ENCODE measurements at places on chromosomes 2 and 18.

DNA sequence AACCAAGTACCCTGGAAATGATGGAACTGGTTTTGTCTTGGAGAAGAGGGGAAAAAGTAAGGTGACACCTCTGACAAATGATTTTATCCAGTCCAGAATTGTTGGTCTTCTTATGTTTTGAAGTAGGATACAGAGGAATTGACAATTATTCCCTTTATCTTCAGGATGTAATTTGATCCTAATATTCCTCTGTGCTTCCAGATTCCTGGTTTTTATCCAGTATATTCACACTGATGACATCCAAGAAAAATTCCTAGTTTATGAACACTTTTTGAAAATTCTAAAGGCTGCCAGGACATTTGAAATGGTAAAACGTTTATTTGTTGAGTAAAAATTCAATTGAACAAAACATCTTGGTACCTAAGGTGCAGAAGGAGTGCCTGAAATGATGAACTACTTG, 22.2 kb upstream of the ETAA1 start:
- DNase-seq = no peak

DNA sequence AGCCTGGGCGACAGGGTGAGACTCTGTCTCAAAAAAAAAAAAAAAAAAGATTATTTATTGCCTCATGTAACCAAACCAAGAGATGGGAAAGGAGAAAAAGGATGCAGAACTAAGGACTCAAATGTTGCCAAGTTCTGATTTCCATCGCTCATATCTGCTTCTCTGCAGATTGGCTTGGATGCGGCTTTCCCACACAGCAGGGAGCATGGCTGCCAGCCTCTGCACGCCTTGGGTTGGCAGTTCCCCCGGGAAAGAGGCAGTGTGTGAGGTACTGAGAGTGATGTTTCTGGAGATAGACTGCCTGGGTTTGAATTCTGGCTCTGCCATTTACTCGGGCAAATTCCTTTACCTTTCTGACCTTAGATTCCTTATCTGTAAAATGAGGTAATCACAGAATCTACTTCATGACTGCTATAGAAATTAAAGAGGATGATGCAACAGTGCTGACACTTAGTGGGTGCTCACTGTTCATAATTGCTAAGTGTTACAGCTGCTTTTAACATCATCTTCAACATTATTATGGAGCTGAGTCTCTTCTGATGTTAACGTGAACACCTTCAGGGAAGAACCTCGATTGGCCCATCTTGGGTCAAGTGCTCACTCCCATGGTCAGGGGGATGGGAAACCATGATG, 68.8 kb downstream of the ACAA2 start:
- no peak for DNase-seq

DNA sequence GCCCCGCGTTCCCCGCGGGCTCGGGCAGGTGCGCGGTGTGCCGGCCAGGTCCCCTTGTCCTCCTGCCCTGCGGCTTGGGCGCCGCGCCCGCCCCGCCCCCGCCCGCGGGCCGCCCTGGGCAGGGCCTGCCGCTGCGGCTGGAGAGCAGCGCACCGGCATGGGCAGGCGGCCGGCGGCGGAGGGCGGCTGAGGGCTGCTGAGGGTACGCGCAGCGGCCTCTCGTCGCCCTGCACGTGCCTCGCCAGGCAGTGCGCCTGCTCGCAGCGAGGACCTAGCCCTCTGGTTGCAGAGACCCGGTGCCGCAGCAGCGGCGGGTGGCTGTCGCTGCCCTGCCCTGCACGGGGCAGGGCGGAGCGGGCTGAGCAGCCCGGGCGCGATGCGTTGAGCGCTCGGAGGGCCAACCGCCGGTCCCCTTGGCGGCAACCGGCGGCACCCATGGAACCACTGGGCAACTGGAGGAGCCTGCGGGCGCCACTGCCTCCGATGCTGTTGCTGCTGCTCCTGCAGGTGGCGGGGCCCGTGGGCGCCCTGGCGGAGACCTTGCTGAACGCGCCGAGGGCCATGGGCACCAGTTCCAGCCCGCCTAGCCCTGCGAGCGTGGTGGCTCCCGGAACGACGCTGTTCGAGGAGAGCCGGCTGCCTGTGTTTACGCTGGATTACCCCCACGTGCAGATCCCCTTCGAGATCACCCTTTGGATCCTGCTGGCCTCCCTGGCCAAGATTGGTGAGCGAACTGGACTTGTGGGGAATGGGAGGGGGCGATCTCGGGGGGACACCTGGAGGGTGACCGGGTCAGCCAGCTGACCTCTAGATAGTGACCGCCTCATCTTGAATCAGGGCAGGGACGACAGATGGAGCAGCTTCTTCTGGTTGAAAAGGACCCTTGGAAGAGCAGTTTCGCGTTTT, at the start of gene SLC9A2:
SLC9A2 (plus strand) TSS at position 140 of the 906 bp plus-strand sequence; CDS start at position 436, 296 bp downstream.
- peak; percentile 89 for DNase-seq

- DNase-seq = no peak
These were observed 133.1 kb upstream of the CTAGE1 start for GRCh38 chr18:22550861-22551260.

DNA sequence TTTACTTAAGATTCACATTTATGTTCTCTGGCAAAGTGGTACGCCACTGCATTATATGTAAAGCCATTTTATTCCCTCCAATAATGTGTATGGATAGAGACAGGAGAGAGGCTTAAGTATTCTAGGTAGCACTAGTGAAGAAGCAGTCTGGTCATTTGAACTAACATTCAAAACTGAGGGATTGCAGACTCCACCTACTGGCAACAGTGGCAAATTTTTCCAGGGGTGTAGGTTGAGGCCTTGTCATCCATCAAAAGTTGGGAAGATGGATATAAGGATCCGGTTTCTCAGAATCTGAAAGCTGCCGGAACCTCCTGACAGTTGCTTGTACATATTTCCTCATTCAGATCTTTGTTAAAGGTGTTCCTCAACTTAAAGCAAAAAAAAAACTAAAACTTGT, 465.5 kb upstream of the FSHR start:
- DNase-seq = peak; percentile 16

DNA sequence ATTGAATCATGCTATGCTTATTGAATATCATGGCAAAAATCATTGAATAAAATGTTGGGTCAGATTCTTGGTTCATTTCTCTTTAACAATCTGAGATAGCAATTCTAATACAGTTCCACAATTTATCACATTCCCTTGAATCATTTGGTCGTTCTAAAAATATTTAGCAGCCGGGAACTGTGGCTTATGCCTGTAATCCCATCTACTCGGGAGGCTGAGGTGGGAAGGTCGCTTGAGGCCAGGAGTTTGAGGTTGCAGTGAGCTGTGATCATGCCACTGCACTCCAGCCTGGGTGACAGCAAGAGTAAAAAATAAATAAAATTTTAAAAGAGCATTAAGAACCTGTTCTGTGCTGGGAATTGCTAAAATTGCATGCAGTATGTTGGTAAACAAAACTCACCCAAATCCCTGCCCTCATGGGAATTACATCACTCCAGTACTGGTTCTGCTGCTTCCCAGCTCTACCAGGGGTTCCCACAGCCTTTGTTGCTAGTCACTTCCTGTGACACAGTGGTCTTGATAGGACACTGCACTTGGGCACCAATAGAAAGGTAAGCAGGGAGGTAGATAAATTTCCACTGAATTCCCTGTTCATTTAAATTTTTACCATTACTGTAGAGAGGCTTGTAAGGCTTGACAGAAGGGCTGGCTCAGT, 200.4 kb downstream of the CTNNA2 start:
- DNase-seq = no peak

DNA sequence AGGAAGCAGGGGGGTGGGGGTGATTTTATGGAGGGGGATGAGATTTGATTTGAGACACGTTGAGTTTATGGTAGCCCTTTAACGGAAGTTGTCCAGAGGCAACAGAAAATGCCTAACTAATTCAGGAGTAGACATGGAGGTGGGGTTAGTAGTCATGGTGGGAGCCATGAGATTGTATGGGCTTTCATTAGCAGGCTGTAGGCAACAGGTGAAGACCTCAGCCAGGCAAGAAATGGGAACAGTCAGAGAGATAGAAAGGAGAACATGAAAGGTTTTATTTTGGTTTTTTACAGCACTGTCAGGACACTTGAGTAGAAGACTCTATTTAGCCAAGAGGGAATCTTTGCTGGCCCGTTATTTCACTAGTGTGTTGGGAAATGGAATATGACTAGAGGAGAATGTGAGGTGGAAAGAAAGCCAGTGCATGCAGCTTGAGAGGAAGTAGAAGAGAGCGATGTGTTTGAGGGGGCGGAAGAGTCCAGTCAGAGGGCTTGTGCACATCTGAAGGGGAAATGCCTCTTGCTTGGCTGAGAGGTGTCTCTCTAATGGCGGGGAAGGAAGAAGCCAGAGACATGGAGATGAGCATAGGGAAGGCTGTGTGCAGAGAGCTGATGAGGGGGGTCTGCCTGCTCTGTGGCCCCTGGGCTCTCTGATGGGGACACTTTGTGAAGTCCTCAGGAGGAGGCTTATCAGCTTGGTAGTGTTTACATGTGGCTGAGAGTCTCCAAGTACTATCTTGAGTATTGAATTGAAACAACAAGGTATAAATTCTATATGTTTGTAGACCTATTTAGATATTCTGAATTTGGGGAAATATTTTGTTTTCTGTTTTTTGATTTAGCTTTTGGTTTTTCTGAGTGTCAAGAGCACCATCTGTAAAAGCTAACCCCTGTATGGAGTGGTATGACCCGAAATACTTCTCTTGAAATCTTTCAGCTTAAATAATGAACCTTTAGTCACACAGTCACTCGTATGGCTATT, 66.9 kb upstream of the ITM2C start:
- no peak for DNase-seq

- DNase-seq = no peak
These were observed 87.4 kb upstream of the CAPN13 start for GRCh38 chr2:30894498-30895119.

DNA sequence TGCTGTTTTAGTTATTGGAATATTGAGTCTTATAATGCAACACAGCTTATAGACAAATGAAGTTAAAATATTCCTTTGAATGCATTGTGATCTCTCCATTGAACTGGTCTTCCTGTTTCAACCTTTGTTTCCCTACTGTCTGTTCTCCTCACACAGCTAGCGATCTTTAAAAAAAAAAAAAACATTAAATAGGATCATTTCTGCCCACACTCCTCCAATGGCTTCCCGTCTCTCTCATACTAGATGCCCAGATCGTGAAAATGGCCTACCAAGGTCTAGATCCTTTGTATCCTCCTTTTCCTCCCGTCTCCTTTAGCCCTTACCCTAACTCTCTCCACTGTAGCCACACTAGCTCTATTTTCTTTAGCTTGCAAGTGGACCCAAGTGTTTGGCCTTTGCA, 2.4 kb downstream of the FAM171B start:
- DNase-seq = no peak

GRCh38 chr18:1760901-1761300, 810.4 kb downstream of the METTL4 start:
- DNase-seq = no peak

GRCh38 chr2:83595926-83596325, 863.2 kb downstream of the SUCLG1 start:
- no peak for DNase-seq

- DNase-seq = no peak
These were observed 274.8 kb downstream of the SP3 start for GRCh38 chr2:173690349-173690748.

GRCh38 chr2:14143435-14143834, 489.1 kb upstream of the LRATD1 start:
- DNase-seq = no peak

- DNase-seq = no peak
These were observed 53.3 kb downstream of the PIKFYVE start for GRCh38 chr2:208319391-208319790.

DNA sequence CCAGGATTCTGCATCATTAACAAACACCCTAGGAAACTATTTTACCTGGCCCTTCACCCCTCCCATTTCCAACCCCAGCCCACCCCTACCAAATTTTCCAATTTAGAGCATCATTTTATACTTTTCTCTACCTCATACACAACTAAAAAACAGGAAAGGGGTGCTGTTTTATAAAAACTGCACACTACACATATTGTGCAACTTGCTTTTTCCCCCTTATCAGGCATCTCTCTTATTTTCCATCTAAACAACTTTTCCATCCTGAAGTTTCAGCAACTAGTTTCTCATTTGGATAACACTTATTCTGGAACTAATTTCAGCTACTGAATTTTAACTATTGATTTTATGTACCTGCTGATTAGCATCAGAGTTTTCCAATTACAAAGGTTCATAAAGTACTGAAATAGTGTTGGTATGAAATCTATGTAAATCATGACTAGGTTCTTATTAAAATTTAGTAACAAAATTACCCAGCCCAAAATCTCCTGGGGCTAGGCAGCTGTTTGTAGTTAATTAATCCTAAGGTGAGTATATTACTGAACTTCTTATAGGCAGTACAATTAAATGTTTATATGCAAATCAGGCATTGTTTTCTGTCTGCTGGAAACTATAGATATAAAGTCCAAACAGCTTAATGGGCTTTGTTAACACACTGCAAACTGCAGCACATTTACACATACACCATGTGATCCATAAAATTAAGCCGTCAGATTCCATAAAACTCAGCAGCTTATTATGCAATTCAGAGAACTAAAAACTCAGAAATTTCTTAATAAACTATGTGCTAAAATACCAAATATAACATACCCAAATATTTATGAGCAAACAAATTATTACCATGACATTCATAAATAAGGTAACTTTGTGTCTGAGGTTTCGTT, 7.9 kb downstream of the SF3B1 start:
- DNase-seq = no peak

GRCh38 chr2:2703762-2704427, 372.8 kb upstream of the MYT1L start:
- DNase-seq = peak; percentile 21

GRCh38 chr2:192011196-192011595, 164.3 kb upstream of the CAVIN2 start:
- DNase-seq = no peak

- peak; percentile 67 for DNase-seq
These were observed 256.7 kb downstream of the HDAC4 start for GRCh38 chr2:239143858-239144712.

GRCh38 chr2:218691234-218691633, 19.3 kb downstream of the STK36 start:
- DNase-seq = no peak

DNA sequence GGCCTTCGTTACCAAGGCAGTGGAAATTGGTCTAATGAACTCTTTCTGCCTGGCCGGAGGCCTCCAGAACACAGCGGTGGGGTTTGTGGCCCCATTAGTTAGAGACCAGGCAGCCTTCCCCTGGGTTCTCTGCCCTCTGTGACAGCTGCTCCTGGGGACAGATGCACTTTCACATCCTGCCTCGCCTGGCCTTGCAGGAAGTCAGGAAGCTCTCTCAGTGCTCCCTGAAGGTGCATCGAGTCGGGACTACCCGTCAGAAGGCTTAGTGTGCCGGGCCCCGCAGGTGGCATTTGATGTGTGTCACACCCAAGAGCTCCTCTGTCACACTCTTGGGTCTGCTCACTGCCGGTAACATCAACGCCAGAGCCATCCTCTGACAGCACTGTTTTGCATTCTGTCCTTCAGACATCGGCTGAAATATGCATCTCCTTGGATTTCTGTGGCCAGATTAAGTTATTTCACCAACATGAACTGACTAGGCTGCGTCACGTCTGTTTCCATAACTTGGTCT, 158.3 kb downstream of the LDLRAD4 start:
- DNase-seq = no peak

GRCh38 chr2:105883911-105884694, 139.4 kb downstream of the NCK2 start:
- no peak for DNase-seq

GRCh38 chr18:8703781-8704301, 1.5 kb upstream of the MTCL1 start:
- no peak for DNase-seq

- no peak for DNase-seq
These were observed 267.8 kb upstream of the TRIB2 start for GRCh38 chr2:12448846-12449505.

- no peak for DNase-seq
These were observed 35.0 kb downstream of the ITGA6 start for GRCh38 chr2:172462373-172462848.

- DNase-seq = peak; percentile 48
These were observed 3.6 kb downstream of the ITM2C start for GRCh38 chr2:230868161-230868946.
